ENCODE measurements at places on chromosomes 6 and 20.

DNA sequence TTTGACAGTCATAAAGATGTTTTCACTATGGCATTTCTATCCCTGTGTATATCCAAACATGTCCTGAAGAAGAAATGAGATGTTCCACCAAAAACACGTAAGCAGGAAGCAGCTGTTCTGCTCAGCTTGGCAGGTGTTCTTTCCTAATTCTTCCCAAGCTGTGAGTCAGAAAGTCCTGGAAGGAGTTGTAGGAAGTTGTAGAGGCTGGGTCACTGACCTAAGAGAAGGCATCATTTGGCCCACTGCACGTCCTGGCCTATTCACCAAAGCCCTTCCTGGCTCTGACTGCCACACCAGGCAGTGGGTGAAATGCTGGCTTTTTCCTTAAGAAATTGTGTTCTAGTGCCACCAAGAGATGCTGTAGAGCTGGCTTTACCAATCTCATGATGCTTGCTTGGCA lies 40.3 kb downstream of the STX11 start:
- no peak for DNase-seq

DNA sequence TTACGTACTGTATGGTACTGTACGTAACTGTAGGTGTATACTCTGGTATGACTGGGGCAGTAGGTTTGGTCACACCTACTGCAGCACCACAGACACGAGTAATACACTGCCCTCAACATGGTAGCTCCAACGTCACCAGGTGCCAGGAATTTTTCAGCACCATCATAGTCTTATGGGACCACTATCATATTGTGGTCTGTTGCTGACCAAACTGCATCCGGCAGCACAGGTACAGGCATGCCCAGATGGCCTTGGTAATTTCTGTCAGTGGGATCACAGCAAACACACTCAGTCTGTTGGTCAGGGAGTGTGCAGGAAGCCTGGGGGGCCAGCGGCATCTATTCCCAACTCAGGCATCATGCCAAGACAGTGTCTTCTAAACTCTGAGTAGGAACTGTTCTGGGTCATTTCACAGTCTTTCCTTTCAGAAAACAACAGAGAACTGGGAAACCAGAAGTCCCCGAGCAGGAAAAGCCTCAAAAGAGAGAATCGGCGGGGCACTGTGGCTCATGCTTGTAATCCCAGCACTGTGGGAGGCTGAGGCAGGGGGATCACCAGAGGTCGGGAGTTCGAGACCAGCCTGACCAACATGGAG lies 5.8 kb downstream of the YTHDF1 start:
- no peak for DNase-seq

DNA sequence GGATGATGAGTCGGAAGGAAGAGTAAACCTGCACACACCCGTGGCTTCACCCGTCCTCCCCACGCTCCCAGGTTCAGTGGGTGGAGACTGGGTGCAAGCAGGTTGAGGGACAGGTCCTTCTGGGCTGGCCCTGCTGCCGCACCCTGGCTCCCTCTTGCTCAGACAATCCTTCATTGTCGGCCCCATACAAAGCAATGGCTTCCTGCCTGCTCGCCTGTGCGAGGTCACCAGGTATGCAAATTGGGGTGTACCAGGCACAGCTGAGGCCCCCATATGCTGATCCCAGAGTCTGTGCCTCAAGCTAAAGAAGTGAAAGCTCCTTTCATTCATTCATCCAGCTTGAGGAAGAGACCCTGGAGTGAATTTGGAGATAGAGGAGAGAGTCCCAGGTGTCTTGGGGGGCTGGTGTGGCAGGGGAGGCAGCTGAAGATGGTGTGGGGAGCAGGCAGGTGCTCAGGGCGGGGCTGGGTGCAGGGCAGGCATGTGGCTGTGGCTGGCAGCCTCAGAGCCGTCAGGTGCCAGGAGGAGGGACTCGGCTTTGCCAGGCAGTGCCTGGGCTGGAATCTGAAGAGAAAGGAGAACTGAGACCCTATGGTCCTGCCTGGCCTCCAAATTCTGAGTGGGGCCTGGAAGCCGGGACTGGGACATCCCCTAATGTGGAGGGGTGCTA lies 4.7 kb downstream of the SLCO4A1 start:
- DNase-seq: no peak

- no peak for DNase-seq
Observed at GRCh38 chr6:19415605-19416326, 421.4 kb upstream of the ID4 start.

DNA sequence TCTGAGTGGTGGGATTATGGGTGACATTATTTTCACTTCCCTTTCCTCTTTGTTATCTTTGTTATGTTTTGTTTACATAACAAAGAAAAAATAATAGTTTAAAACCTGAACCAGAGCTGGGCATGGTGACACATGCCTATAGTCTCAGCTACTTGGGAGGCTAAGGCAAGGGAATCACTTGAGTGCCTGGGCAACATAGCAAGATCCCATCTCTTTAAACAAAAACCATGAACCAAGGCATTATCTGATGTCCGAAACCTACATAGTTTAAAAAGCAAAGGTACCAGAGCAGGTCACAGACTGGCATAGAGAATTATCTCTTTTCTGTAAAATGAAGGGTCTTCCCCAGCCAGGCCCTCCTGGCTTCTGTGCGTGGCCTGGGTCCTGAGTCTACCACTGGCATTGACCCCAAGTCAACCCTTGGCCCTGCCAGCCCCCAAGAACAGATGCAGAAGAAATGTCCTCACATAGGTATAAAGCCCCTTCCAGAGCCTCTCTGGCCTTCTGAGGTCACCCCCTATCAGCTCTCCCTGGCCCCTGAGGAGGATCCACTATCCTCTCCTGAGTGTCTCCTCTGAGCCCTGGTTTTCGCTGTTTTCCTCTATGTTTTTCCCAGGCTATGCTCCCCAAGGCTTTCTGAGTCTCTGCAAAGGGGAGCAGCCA lies 81.3 kb downstream of the TRERF1 start:
- DNase-seq: no peak

DNA sequence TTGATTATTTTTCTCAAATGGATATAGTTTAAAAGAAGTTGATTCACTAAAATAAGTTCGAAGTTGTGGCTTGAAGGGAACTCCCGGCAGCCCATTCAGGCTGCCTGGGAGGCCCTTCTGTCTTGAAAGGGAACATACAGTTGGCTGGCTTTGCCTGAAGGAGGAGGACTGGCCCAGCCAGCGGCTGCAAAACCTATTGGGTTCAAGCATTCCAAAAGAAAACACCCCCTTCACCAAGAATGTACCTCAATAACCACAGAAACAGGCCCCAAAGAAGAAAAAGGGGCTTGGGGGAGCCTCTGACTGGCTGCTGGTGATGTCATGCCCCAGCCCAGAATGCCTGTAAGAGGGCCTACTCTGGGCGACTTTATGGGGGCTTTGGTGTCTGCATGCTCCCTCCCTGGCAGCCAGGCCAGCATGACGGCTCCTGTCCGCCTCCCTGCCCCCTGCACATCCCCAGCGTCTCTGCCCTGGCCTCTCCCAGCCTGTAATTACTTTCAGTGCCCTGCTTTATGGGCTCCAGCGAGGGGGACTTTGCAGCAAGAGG lies 36.5 kb downstream of the MAFB start:
- peak; percentile 29 for DNase-seq

DNA sequence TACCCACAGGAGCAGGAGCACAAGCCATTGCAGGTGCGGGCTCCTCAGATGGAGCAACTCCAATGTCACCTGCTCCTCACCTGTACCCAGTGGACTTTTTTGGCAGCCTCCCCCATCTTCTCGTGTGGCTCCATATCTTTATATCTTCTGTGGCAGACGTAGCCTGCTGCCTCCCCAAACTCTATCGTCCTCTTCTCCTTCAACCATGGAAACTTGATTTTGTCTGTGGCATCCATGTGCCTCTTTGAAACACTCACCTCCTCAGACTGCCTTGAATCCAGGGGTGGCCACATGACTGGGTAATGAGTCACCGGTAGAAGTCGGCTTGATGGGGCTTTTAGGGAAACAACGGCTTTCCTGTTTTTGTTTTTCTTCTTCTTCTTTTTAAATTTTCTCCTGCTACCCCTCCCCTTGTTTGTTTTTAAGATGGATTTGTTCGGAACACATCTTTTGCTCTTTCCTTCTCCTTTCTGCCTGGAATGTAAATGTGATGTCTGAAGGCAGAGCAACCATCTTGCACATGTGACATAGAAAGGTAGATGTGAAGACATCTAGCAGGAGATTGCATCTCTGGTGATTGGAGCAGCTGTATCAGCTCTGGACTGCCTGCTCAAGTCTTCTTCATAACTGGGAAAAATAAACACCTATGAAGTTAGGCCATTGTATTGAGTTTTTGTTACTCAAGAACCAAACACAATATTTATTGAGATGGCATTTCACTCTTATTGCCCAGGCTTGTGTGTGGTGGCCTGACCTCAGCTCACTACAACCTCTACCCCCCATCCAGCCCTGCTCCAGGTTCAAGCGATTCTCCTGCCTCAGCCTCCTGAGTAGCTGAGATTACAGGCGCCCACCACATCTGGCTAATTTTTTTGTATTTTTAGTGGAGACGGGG lies 69.9 kb upstream of the DDR1 start:
- DNase-seq: no peak

GRCh38 chr6:141906569-141907080 lies 226.1 kb upstream of the GJE1 start:
- peak; percentile 20 for DNase-seq

GRCh38 chr6:12869816-12870432 lies 153.4 kb downstream of the PHACTR1 start:
- DNase-seq: no peak

GRCh38 chr20:49277786-49278035 lies 146 bp downstream of the ZNFX1 start:
- no peak for DNase-seq

- DNase-seq: no peak
Observed at GRCh38 chr6:76776876-76777275, 686.4 kb downstream of the HTR1B start.

DNA sequence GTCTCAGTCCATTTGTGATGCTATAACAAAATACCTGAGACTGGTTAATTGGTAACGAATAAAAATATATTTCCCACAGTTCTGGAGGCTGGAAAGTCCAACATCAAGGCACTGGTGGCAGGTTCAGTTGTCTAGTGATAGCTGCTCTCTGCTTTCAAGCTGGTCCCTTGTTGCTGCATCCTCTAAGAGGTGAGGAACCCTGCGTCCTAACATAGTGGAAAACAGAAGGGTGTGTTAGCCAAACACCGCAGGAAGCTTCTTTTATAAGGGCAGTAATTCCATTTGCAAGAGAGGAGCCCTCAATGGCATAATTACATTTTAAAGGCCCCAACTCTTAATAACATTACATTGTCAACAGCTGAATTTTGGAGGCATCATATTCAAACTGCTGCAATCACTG lies 372.7 kb downstream of the ADGRB3 start:
- no peak for DNase-seq

- no peak for DNase-seq
Observed at GRCh38 chr6:7924867-7925266, 14.3 kb upstream of the TXNDC5 start.

DNA sequence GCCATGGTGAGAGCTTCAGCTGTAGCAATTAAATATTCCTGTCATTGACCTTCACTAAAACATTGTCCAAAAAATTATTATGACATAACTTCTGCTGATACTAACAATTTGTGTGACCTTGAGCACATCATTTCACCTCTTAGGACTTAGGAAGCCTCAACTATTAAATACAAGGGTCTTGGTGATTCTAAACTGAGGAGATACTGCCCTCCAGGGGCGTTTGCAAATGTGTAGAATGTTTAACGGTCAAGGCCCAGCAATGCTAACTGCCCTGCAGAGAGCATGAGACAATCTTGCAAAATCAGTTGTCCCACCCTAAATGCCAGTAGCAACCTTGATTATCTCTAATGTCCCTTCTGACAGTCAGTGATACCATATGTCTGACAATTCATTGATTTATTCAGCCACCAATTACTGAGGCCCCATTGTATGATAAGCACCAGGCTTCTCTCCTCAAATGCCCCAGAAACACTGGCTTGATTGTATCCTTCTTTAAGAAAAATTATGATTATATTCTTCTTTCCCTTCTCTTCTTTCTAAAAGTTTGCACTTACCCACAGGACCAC lies 284.1 kb upstream of the PLN start:
- peak; percentile 67 for DNase-seq

DNA sequence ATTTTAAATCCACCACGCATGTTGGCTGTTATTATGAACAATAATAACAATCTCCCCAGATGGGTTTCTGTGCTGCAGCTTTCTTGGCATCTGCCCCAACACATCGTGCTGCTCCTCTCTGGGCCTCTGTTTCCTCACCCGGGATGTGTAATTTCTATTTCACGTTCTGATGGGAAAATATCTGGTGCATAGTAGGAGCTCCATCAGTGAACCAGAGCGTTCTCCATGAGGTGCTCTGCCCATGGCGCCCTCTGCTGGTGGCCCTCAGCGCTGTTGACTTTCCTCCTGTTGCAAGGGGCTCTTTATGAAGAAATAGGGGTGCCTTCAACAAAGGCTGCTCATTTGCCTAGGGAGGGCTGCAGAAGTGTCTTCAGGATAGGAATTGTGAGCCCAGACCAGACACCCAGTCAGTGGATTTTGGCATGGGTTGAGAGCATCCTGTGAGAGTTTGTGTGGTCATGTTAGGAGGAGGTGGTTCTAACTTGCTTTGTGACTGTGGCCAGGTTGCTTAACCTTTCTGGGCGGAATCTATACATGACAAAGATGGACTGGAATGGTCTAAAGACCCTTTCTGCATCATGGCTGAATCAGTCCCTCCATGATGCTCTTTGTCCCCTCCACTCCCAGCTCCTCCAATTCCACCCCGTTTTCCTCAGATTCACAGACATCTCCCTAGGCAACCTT lies 8.1 kb downstream of the SCRT2 start:
- peak; percentile 66 for DNase-seq

DNA sequence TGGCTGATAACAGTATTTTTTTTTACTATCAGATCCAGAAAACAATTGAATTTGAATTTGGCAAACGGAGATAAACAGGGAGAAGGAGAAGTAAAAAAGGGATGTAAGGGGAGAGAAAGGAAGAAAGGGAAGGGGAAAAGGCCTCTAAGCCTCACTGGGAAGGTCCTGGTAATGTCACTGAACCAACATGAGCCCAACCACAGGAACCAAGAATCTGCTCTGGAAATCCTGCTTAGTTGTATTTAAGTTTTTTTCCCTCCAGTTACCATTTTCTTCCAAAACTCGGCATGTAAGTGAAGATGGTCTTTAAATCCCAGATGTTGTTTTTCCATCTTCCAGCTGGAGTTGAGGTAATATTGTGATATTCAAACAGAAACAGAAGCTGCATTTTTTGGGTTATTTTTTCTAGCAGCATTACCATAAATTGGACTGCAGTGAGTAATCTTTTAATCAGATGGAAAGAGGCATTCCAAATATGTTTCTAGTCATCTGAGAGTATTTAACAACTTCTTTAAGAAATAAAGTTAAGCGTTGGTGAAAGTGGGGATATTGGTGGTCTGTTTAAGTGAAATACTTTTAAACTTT lies 91.1 kb downstream of the TXNDC5 start:
- DNase-seq: no peak

- no peak for DNase-seq
Observed at GRCh38 chr6:36133912-36134311, 3.6 kb downstream of the MAPK13 start.
